ENCODE measurements at places on chromosomes 4 and X.

DNA sequence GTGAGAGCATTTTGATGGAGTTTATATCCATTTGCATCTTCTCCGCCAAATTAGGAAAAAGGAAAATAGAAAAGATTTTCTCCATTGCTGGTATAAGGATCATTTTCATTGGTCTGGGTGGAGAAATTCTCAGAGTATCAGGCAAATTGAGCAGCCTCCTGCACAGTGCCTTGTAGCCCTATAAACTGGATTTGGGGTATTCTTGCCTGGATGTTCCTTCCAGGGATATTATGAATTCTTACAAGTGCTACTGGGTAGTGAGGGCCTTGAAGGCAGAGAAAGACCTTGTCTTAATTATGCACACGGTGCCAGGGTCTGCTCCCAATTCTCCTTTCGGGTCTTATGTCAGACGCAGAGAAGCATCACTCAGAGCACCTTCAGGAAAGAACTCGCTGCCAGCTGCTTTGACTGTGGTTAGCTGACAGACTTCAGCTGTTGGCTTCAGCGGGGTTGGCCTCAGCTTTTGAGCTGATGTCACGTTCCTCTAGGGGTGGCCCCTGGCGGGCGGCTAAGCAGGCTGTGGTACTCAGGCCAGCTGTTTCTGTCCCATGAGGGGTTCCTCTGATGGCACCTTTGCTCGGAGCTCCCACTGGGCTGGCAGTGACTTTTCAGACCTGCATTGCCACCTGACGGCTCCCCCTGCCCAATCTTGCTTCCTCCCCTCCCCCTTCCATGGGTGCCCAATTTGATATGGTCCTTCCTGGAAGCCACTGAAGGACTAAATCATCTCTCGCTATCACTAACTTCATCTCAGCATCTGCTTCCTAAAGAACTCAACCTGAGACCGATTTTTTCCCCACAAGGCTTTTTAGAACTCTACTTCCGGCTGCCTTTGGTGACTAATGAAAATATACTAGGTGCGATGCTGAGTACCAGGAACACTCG lies 519.5 kb downstream of the BCOR start:
- no peak for DNase-seq

DNA sequence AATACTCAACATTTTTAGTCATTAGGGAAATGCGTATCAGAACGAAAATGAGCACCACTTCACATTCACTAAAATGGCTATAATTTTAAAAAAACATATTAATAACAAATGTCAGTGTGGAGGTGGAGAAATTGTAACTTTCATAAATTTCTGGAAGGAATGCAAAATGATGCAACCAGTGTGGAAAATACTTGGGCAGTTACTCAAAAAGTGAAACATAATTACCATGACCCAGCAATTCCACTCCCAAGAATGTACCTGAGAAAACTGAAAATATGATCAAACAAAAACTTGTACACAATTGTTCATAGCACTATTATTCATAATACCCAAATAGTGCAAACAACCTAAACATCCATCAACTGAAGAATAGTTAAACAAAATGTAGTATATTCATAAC lies 76.1 kb upstream of the FAM241A start:
- no peak for DNase-seq

- DNase-seq = no peak
Observed at GRCh38 chr4:109608879-109609278, 48.8 kb downstream of the MCUB start.

GRCh38 chr4:37620176-37620575 lies 66.0 kb downstream of the RELL1 start:
- DNase-seq = no peak

DNA sequence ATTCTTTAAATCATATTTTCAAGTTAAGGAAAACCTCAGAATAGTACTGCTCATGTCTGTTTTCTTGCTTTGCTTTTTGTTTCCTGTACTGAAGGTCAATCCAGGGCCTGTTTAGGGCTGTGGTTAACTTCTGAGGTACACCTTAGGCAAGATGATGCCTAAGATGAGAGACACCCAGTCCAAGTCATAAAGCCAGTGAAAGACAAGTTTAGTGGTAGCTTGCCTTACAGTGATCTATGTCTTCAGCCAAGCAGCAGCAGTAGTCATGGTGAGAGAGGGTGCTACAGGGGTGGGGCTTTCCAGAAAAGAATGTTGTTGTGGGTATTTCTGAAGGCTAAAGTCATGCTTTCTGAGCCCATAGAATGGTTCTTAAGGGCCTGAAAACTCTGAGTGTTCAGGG lies 173.7 kb downstream of the VSIG4 start:
- DNase-seq = no peak

DNA sequence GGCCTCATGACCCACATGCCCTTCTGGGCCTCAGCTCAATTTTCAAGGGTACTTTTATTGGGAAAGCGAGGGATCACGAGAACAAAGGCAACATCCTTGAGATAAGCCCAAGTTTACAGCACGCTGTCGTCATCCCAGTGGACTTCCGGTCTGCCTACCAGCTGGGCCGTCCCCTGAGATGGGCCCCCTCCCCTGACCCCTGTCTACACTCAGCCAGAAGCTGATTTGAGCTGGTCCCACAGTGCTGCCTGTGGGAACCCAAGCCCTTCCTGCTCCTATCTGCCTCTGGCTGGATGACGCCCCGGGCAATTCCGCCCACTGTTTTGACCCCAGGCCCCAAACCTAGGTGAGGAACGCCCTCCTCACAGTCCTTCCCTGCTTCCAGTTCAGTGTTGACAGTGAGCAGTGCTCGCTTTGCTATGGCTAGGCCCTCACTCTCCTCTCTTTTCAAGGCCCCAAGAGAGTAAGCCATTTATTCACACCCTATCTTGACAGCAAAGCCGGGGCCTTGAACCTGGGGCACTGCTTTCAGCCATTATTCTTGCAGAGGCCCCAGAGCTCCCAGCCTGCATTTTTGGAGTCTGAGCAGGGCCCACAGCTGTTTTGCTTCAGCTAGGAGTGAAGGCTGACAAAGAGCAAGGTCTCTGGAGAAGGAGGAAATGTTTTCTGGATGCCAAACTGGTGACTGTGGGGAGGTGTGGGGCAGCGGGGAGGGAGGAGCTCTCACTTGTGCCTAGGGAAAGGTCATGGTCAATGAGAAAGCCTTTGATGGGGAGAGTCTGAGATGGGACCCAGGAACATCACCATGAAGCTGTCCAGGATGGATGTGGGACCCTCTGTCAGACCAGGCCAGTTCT lies 164.6 kb upstream of the BCOR start:
- no peak for DNase-seq
